ENCODE measurements at places on chromosomes 5 and 9.

GRCh38 chr9:77819657-77820056 is 171.5 kb upstream of the GNA14 start:
- DNase-seq: no peak

DNA sequence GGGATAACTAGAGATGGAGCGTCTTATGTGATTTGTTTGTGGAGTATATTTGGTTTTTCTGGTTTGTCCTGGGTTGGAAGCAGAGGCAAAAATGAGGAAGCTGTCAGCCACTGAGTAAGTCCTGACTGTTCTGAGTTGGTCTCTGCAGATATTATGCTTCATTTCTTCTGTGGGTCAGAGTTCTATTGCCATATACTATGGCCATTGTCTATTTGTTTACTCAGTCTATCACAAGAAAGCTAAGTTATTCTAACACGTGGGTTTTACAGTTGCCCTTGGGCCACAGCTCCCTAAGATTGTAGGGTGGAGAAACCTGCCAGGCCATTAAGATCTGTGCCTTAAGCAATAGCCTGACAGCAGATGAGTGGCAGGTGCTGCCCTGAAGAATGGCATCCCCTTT is 3.0 kb upstream of the CTSV start:
- no peak for DNase-seq

- DNase-seq: no peak
Measured at GRCh38 chr9:2257248-2257929, 242.2 kb downstream of the SMARCA2 start.

GRCh38 chr5:17216974-17217492 is 398 bp upstream of the BASP1 start:
- DNase-seq: no peak

- no peak for DNase-seq
Measured at GRCh38 chr5:167649471-167649870, 642.0 kb upstream of the WWC1 start.

- no peak for DNase-seq
Measured at GRCh38 chr5:28807195-28807729, 1768.9 kb upstream of the CDH9 start.

Data from T-helper 2 cell (primary cell).